Substantia nigra (tissue), 51 donors: ENCODE measurements at places on chromosomes 1 and 21.

GRCh38 chr1:45044916-45045315 lies 32.9 kb downstream of the UROD start:
- DNase-seq, result no peak

GRCh38 chr1:44621841-44622286 lies 52.4 kb downstream of the TMEM53 start:
- DNase-seq, result no peak

GRCh38 chr1:226867461-226868054 lies 2.9 kb upstream of the PSEN2 start:
- DNase-seq, result no peak

GRCh38 chr1:9844756-9845155 lies 21.0 kb upstream of the CLSTN1 start:
- DNase-seq, result no peak

- DNase-seq, result no peak
Observed at GRCh38 chr1:58204284-58204683, 342.2 kb downstream of the OMA1 start.

DNA sequence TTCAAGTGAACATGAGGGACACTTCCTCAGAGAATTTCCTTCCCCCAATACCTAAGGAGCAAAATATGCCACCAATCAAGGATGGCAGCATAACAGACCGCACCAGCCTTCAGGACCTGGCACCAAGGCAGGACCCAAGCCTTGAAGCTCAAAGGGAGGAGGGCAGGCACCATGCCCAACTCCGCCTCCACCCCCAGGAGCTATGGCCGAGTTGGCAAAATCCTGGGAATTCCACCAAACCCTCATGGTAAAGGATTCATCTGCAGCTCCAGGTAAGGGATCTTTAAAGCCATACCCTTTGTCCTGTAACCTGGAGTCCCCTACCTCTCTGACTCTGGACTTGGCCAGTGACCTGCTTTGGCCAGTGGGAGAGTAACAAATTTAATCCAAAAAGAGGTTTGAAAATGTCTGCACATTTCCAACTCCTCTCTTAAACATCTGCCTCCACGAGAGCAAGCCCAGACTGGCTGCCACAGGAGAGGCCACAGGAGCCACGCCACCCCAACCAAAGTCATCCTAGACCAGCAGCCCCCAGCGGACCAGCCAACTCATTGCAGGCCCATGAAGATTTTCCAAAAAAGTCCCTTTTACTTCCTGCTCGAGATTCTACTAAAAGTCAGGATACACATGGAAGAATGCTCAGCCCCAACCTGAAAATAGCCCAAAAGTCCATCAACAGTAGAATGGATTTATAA lies 41.9 kb downstream of the NPHP4 start:
- DNase-seq, result no peak

DNA sequence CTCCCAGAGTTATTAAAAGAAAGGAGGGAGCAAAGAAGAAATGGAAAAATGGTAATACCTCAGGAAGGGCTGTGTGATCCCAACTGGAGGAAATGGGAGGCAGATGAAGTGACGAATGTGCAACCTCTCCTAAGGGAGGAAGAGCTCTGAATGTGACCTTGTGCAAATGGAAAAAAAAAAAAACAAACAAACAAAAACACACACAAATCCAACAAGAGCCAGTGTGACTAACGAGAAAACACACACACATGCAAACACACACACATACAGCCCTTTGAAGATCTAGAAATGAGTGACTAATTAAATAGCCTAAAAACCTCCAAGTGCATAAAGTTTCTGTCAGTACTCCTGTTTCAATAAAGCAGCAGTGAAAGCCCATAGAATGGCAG lies 49.0 kb downstream of the CCN1 start:
- DNase-seq, result no peak

GRCh38 chr1:100718581-100718980 lies 961 bp upstream of the VCAM1 start:
- DNase-seq, result no peak

- DNase-seq, result no peak
Observed at GRCh38 chr1:59046134-59046533, 250.8 kb upstream of the FGGY start.

DNA sequence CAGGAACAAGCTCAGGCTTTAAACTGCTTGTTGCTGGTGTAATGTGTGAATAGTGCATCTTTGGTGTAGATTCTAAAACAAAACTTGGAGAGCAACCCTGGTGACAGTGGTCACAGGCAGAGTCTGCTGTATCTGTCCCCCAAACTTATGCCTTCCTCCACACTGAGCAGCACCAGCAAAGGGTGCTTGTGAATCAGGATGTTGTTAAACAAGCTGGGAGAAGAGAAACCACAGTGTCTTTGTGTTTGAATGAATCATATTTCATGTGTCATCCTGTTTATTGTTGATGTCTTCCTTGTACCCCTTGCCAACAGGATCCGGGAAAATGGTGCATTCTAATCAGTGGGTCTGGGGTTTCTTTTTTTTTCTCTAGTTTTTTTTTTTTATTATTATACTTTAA lies 91.9 kb upstream of the COG2 start:
- no peak for DNase-seq

DNA sequence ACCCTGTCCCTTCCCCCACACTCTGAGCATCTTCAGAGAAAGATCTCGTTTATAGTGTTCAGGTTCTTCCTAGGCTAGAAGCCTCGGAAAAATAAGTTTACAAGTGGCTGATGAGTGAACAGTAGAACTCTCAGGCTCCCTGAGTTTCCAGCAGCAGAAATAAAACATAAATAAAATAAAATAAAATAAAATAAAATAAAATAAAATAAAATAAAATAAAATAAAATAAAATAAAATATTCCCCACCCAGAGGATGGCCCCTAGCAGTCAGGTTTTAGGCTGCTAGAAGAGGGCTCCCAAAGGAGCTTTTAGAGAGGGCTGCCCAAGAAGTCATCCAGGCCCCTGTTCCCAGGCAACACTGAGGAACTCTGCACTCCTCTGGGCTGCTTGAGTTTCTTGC lies 55.1 kb downstream of the KCNC4 start:
- no peak for DNase-seq

DNA sequence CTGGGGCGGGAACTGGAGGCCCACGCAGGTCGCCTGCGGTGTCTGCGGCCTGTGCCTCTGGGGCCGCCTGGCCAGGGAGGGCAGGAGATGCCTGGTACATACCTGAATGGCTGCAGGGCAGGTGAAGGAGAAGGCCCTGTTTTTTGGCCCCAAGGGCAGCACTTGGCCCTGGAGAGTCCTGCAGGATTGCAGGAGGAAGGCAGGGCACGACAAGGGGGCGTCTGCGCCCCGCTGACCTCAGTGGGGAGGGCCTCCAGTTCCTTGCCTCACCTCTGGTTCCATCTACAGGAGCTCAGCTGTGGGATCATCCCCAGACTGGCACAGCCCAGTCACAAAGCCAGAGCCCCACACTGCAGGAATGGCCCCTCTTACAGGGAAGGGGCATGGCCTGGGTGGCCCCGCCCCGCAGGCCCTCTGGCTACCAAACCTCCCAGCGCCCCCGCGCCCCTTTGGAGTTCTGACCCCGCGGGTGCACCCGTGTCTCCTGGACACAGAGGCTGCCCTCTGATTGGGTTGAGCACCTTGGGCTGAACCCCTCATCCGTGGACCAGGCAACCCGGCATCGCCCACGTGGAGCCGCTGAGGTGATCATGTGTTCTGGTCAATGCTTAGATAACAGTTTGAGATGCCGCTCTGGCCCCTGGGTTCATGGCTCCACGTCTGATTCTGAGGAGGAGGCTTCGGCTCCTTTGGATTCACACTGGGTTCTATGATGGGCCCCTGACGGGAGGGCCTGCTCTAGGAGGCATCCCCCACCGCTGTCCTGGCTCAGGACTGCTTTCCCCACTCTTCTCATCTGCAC lies 1.3 kb upstream of the PEX10 start:
- DNase-seq, result no peak

DNA sequence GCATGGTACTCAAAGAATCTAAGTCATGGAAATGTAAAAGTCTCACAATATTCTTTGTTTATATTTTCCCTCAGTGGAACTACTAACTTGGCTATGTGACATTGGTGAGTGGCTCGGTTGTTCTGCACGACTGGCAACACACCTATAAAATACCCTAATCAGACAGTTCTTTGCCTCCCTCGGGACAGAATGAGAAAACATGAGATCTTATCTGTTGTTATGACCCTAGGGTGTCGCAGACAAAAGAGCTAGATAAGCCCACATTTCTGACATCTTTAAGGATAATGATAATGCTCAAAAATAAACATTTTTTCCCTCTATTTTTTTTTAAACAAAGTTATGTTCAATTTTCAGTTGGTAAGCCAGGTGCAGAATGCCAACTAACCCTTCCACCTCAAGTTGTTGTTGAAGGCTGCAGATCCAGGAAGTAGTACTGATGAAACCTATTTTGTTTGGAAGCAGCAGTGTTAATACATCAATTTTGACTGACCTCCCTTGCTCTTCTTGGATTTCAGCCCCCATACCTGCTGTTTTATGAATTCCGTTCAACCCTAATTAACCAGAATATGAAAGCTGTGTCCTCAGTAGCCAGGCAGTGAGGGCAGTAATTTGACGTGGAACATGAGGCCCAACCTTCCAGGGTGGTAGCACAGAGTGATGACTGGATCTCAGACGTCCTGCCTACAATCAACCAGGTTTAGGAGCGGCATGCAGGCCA lies 108.7 kb upstream of the DUSP10 start:
- no peak for DNase-seq

GRCh38 chr1:8083739-8084484 lies 57.8 kb upstream of the ERRFI1 start:
- no peak for DNase-seq
